Sigmoid colon (tissue), 7 donors: ENCODE measurements at places on chromosomes 2 and 18. TPM values are rescaled to one million over a fixed set of nuclear protein-coding genes. Genes with fewer than 3 reads are reported as not detected.

The ABCG8 gene
- total RNA-seq, result not detected

The C2orf15 gene
- total RNA-seq, result not detected

The NAT8 gene
- total RNA-seq, result not detected

DNA sequence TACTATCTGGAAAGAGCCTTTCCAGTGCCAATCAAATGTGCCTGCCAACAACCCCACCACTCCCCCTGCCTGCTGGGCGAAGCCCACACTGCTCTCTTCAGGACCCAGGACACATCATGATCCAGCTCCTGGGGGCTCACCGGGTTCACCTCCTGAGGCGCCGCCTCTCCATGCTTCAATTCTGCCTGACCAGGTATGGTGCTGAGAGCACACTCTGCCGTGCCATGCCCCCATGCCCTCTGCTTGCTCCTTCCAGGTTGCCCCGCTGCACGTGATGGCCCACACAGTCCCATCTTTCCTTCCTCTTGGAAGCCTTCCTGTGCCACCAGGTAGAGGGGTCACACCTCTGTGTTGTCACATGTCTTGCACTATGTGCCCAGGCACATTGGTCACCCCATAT, 47.5 kb downstream of the ASB18 start:
- no peak for DNase-seq
